ENCODE measurements at places on chromosomes 7 and 10.

DNA sequence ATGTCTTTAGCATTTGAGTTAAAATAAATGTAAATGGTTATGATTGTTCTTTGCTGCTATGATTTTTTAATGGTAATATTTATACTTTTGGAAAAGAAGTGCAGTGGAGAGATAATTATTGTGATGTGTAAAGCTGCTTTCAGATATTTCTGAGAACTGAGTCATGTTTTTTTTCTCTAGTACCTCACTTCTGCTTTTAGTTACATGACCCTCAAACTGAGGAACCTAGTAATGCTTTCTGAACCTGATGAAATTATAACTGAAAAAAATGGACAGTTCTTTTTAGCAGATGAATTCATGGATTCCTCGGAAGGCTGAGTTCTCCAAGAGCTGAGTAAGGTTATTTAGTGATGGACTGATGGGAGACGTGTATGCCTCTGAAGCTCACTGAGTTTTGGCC is 167.8 kb downstream of the CDCA7L start:
- DNase-seq = no peak

DNA sequence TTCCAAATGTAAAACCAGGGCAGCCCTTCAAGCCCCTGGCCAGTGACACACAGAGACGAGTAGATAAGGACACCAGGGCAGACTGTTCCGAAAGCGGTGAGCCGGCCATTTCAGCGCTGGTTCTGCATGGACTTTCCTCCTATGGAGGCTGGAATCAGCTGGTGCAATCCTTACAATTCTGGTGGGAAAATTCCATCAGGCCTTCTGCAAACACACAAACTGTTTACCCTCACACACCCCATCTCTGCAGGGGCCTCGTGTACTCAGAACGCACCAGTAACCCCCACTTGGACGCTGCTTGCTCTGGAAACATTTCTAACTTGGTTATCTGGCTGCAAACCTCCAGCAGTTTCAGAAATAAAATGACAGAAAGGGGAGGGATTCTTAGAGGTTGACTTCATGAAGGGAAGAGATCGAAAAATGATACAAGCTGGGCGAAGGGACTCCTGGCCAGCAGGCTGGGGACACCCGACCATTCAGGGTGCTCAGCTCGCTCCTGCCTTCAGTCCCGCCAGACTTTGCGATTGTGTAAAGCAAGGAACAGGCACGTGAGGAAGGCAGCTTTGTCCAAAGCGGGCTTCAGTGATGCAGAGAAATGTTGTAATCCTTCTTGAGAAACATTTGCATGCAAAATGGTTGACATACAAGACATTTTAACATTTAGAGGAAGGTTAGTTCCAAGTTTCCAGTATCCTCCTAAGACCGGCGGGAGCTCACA is 19.7 kb upstream of the SHH start:
- DNase-seq = no peak

DNA sequence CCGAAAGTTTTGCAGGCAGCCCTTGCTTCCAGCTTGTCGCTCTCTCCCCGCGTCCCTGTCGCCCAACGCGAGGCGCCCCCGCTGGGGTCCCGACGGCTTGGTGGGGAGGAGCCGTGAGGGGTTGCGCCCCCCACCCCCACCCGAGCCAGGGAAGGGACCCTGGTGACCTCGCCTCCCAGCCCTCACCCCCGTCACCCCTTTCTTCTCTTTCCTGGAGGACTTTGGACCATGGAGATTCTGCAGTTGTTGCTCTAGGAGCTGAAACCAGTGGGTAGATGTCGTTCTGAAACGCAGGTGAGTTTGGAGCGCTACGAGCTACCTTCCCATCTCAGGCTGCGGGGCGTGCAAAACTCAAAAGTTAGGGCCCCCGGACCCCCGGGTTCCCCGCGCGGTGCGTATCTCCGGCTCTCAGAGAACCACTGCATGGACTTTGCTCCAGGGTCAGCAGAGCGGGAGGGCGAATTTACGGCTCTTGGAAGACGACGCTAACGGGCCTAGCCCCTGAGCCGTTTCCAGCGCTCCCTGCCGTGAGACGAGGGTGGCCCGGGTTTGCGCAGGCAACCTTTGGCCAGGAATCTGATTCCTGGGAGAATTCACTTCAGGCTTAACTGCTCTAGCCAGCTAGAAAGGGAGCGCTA is 684 bp upstream of the ATXN7L1 start:
- DNase-seq = no peak

DNA sequence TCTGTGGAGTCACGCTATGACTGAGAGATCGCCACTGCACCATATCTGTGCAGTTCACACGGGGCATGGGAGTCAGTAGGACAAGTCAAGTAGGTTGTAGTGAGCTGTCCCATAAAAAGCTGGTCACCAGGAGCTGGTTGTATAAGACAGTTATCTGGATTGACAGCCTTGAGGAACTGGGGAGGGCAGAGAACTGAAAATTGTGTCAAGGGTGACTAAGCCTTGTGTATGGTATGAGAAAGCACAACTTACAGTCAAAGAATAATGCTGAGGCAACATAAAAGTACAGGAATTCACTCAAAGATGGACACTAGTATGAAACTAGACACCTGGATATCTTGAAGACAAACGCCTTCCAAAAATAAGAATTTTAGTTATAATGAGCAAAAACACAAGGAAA is 564.9 kb downstream of the POM121L12 start:
- DNase-seq = no peak

- DNase-seq = no peak
These were observed 785.7 kb upstream of the POM121L12 start for GRCh38 chr7:52249741-52250140.
